ENCODE measurements at places on chromosomes 3 and 15. TPM values are rescaled to one million over a fixed set of nuclear protein-coding genes. Genes with fewer than 3 reads are reported as not detected.

The RASGRF1 gene
- total RNA-seq: not detected

DNA sequence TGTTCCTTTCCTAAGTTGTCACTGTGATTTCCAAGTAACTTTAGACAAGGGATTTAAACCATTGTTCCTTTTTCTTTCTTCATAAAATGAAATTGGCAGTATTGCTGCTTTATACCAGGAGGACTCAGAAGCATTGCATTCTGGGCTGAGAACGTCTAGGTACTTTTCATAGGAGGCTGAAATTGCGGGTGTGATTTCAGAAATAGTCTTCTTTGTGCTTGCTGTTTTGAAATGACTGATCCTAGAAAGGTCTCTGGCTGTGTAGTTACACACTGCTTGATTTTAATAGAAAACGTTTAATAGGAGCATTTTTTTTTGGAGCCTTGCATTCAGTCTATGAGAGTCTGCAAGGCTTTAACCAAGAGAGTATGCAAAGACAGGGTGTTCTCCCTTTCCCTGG, 56.3 kb downstream of the PPM1L start:
- no peak for DNase-seq

GRCh38 chr3:32901005-32901932, 50.2 kb upstream of the CCR4 start:
- no peak for DNase-seq

The SLC24A5 gene
- total RNA-seq: not detected

GRCh38 chr3:194522579-194523046, 35.8 kb upstream of the ATP13A3 start:
- no peak for DNase-seq

The ROPN1 gene
- not detected for total RNA-seq

All from naive thymus-derived CD4-positive, alpha-beta T cell (primary cell).